Left ventricle myocardium inferior (tissue), 1 donor: ENCODE measurements at places on chromosomes 16 and 17.

- no peak for DNase-seq
These were observed 1.4 kb upstream of the SPNS2 start for GRCh38 chr17:4497101-4497824.

DNA sequence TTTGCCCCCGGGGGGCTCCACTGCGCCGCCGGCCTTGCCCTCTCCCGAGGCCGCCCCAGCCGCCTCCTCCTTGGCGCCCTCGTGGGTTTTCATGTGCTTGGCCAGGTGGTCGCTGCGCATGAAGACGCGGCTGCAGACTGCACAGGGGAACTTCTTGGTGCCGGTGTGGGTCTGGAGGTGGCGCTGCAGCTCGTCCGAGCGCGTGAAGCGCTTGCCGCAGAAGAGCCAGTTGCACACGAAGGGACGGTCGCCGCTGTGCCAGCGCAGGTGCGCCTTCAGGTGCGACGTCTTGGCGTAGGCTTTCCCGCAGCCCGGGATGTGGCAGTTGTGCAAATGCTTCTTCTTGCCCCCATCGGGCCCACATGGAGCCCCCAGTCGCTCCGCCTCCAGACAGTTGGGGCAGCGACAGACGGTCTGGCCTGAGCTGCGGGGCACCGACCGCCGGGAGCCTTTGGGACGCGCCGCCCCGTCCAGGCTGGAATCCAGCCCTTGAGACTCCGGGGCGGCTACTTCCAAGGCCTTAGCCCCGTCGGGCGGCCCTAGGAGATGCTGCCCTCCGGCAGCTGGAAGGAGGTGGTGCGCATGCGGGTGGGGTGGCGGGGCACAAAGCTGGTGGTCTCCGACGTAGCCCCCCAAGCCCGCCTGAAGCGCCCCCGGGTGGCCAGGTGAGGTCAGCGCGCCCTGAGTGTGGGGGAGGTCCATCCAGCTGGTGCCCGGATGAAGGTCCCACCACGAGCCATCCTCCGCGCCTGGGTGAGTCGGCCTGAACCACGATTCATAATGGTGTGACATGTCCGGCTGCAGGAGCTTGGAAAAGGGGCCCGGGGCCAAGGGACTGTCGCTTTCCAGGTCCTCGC lies 3.4 kb downstream of the SP6 start:
- DNase-seq: no peak

DNA sequence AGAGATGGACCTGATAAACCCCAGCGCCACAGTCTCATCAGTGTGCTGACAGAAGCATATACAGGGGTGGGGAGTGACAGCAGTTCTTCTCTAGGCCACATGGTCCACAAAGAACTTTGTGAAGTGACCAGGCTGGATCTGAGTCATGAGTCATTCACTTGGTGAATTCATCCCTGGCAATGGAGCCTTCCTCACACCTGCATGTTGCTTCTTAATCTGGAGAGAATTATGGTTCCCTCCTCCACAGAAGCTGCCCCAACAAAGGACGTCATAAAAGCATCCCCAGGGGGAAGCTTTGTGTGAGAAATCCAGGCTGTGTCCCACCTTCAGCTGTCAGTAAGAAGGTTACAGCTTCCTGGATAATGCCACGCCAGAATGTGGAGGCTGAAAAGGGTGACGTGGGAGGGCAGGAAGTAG lies 215.6 kb upstream of the MAF start:
- peak; percentile 33 for DNase-seq

DNA sequence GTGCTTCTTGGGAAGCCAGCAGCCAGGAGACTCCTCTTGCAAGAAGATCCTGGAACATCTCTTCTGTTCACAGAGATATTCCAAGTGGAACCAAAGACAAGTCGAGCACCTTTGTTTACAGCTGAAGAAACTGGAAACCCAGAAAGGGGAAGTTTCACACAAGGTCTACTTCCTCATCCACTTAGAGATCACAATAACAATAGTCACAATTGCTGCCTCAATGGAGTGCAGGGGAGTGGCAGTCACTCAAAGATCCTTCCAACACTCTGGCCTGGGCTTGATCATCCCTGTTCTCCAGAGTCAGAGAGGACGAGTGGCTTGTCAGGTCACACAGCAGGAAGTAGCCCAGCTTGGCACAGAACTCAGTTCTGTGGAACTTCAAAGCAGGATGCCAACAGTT lies 46.9 kb upstream of the SIAH1 start:
- DNase-seq: no peak

- no peak for DNase-seq
These were observed 2.6 kb downstream of the SHBG start for GRCh38 chr17:7632492-7632894.

GRCh38 chr17:28729950-28730330 lies 1.4 kb downstream of the NEK8 start:
- no peak for DNase-seq

- no peak for DNase-seq
These were observed 278 bp downstream of the ITGB4 start for GRCh38 chr17:75721463-75722011.

GRCh38 chr17:42133461-42134041 lies 10.9 kb downstream of the HSPB9 start:
- DNase-seq: no peak

DNA sequence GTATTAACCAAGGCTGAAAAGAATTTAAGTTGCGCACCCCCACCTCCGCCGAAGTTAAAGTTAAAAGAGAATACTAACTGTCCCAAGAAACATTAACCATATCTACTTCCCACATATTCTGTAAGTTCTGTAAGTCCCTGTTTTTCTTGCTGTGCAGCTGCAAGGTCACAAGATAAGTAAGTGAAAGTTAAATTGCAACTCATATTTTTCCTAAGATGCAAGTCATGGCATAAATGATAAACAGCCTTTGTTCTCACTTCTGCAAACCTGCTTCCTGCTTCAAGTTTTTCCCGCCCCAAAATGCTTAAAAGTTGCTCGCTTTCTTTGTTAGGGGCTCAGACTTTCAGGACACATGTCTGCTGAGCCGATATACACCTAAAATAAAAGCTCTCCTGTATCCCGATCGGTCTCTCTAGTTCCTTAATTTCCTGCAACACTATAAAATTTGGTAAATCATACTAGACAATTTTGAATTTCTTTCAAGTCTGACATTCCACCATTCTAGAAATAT lies 32.6 kb upstream of the ABCA9 start:
- no peak for DNase-seq

DNA sequence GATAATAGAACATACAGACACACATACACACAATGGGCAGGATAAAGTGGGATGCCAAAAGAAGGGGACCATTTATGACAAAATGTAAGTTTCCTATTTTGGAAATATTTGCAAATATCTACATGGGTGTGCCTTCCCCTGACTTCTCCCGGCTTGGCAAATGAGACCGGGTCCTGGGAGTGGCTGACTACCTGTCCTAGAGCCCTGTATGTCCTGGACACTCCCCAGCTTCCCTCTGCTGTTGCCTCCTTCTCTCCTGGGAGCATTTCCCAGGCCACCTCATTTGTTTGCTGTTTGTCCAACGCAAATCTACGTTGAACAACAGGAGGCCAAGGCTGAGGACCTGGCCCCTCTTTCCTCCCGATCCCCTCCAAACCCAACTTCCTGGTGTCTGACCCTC lies 16.9 kb downstream of the PECAM1 start:
- no peak for DNase-seq

GRCh38 chr17:43327421-43327820 lies 71.4 kb upstream of the ARL4D start:
- no peak for DNase-seq

- DNase-seq: no peak
These were observed 289.5 kb upstream of the N4BP1 start for GRCh38 chr16:48899500-48899899.

- peak; percentile 57 for DNase-seq
These were observed at the start of gene PSMB10 for GRCh38 chr16:67936124-67936879. Gene PSMB10 (minus strand): TSS chr16:67936850. CDS start chr16:67936749, 101 bp downstream.

- DNase-seq: peak; percentile 100
These were observed at the start of gene E4F1 for GRCh38 chr16:2223221-2223941. Gene E4F1 (plus strand): TSS chr16:2223591. CDS start chr16:2223614, 23 bp downstream.

DNA sequence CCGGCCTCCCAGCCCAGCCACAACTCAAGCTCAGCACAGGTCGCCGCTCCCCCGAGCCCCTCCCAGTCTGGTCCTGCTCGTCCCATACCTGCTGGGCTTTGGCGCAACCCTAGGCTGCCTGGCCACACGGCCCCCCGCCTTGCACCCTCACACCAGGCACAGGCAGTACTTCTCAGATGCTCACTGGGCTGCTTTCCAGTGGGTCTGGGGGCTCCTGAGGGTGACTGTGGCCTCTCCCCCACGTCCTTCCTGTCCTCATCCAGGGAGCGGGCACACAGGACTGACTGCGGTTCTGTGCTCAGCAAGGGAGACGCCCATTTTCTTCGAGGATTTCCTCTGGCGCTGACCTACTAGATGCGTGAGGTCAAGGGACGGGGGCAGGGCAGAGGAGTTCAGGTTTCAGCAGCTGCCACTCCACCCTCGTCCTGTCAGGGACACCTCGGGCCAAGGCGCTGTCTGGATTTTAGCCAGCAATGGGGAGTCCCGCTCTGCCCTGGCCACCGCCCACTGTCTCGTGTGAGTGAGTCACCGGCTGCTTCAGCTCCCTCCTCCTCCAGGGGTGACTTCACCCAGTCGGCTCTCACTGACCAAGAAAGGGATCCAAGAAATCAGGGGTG lies 115.8 kb downstream of the NPIPB11 start:
- peak; percentile 94 for DNase-seq

- no peak for DNase-seq
These were observed 44.7 kb downstream of the HS3ST3A1 start for GRCh38 chr17:13557077-13557476.

- DNase-seq: no peak
These were observed 56.6 kb upstream of the GSE1 start for GRCh38 chr16:85556456-85557082.

DNA sequence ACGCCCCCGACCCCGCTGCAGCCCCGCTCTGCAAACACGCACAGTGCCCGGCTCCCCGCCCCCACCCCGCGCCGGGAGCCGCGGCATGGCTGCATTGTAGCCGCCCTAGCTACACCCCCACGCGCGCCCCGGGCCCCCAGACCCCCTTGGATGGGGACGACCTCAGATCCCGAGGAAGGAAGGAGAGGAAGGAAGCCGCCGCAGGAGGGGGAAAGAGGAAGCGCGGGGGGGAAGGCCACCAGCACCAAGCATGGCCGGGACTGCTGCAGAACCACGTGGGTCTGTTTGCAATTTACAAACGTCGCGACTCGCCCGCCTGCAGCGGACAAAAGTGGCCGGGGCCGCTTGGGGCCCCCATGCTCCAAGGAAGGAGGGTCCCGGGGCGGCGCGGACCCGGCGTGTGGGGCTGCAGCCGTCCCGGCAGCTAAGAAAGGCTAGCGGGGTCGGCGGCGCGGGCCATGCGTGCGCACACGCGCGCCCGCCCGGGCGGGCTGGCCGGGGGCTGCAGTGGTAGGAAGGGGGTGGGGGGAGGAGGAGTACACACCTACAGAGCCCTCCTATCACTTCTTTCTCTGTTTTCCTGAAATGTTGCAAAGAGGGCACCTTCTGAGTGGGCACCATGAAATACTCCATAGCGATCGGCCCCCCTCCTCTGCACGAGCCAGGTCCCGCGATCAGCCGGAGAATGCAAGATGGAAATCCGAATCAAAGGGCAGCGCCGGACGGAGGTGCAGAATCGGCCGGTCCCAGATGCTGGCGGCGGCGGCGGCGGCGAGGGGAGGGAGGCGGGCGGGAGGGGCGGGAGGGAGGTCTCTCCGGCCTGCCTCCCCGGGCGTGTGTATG lies 488 bp downstream of the TFAP4 start:
- peak; percentile 61 for DNase-seq

DNA sequence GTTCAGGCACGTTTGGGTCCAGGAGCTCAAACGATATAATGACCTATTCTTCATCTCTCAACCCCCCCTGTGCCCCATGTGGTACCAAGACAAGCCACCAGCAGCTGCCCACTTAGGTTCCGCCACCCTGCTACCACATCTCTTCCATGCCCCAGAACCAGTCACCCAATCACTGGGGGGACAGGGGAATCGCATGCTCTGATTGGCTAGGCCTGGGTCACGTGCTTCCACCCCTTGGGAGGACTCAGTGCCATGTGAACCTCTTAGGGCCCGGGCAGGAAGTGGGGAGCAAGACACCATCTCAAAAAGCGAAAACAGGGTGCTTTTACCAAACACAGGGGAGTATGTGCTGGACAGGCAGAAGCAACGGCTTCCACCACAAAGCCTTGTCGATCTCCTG lies 91.3 kb downstream of the KATNIP start:
- DNase-seq: no peak

- DNase-seq: peak; percentile 42
These were observed 46.1 kb upstream of the BPTF start for GRCh38 chr17:67779098-67779672.

GRCh38 chr16:56237451-56237930 lies 46.2 kb downstream of the GNAO1 start:
- no peak for DNase-seq

DNA sequence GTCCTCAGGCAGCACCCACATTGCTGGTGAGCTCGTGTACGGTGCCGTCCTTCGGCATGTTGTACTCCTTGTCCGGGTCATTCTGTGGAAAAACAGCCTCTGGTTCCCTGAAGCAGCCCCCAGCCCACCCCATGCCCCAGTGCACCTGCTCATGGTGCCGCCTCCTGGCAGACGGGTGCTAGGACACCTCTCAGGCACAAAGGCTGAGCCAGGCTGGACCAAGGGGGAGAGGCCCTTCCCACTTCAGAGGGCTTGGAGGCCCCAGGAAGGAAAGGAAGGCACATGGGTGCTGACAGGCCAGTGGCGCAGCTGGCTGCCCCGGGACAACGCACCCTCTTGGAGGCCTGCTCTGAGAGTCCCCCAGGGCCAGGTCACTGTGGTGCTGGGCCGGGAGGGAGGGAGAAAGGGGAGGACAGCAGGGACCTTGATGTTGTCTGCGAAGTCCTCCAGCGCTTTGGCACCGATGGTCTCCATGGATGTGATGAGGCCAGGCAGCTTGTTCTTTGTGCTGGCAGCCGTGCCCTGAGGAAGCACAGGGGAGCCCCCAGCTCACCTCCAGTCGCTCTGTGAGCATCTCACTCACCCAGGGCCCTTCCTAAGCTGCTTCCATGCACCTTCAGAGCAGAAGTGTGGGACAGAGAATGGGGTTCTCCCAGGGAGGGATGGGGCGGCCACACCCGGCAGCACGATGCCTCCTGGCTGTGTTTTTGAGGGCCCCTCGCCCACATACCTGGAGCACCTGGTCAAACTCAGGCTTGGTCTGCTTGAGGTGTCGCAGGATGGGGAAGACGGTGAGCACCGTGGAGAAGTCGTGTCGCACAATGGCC lies 9.3 kb downstream of the ZACN start:
- no peak for DNase-seq

DNA sequence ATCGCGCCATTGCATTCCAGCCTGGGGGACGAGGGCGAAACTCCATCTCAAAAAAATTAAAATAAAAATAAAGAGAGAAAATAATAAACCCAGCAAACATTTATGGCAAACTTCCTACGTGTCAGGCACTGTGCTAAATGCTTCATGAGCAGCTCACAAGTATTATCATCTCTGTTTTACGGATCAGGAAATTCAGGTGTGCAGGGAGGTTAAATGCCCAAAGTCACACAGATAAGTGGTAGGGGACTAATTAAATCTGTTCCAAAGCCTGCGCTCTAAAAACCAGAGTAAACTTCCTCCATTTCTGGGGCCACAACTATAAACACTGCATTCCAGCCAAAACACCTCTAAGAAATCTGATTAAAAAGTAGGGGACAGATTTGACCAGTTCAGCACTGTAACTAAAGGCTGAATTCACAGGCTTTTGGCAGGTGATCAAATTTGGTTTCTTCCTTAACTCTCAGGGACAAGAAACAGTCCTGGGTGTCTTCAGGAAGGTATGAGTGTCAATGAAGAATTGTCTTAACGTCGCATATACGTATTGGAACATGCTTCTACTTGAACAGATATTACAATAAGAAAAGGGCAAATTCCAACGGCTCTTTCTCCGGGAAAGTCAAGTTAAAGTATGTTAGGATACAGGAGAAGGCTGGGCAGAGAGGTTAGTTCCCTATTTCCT lies 996 bp downstream of the STRADA start:
- no peak for DNase-seq
